Heart left ventricle (tissue), 16 donors: ENCODE measurements at places on chromosomes 2 and 18.

DNA sequence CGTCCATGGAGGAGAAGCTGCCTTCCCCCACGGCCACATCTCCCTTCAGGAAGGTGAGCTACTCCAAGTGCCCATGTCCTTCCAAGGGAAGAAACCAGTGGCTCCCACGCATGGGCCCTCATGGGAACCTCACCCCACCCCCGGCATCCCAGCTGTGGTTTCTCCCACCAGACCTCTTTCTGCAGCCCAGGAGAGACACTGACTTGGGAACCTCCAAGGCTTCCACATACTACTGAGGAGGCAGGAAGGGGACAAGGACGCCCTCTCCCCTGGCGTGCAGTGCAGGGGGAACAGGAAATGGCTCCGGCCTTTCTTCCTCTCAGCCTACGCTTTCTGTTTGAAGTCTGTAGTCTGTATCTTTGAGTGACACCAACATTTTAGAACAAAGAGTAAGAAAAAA, 104.5 kb upstream of the EPC2 start:
- H3K36me3 ChIP-seq, result no peaks in the 10 kb centered on the region
- H3K27ac ChIP-seq, result no peak overlapping the region

- peak overlapping the region; percentile 51 for H3K27ac ChIP-seq
- peaks cover 13% of the 10 kb centered on the region for H3K4me1 ChIP-seq
These were observed 3.4 kb downstream of the MBP start for GRCh38 chr18:77129150-77129551.

DNA sequence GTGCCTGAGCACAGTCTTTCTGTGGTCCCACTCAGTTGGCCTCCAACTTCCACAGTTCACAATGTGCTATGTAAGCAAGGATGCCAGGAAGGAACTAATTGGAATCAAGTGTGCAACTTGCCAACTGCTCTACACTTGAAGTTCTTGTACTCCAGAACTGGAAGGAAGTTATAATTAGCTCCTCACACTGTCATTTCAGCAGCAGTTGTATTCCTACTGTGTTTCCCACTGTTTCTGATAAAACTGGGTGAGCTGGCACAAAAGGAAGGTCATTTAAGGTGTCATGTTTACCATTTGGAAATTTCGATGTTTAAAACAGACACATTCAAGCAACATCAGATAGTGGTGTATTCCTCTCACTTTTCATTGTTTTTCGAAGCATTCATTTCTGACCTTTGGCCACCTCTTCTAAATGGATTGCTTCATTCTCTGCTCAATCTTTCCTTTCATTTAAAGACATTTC, 84.2 kb downstream of the ANTXR1 start:
- no peak overlapping the region for H3K4me3 ChIP-seq
- H3K36me3 ChIP-seq, result peaks cover 8% of the 10 kb centered on the region

DNA sequence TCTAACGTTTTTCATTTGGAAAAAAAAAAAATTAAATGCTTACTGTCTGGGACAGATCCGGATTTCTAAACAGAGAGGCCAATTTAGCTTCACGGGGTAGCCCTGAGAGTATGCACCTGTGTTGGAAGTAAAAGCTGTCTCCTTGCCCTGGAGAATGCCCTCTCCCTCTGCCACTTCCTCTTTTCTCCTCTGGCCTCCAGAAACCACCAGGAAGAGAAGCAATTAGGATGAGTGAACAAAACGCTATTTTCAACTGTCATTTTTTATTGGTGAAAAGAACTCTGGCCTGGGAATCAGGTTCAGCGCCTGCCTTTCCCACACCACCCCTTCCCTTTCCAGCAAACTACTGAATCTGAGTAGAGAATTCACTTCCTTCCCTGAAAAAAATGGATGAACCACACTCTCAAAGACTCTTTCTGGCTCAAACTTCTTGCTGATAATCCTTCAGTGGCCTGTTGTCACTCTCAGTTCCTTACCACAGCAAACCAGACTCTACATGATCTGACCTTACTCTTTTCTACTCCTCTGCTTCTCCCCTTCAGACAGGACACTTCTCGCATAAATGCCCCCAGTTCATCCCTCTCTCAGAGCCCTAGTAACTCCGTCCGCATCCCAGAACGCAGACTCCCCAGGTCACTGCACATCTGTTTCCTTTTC, 29.8 kb downstream of the KLF7 start:
- peaks cover 99% of the 10 kb centered on the region for H3K4me1 ChIP-seq
- DNase-seq, result no peak
- H3K27ac ChIP-seq, result peak overlapping the region; percentile 88
- no peak overlapping the region for H3K4me3 ChIP-seq
- no peaks in the 10 kb centered on the region for H3K27me3 ChIP-seq

- H3K36me3 ChIP-seq, result peaks cover 38% of the 10 kb centered on the region
- no peak for DNase-seq
- H3K27me3 ChIP-seq, result no peaks in the 10 kb centered on the region
- H3K27ac ChIP-seq, result no peak overlapping the region
- H3K4me1 ChIP-seq, result peaks cover 7% of the 10 kb centered on the region
These were observed 32.7 kb upstream of the ASPRV1 start for GRCh38 chr2:69994166-69994565.

GRCh38 chr2:65069439-65069824, 13.2 kb downstream of the CEP68 start:
- peaks cover 39% of the 10 kb centered on the region for H3K36me3 ChIP-seq
- H3K4me1 ChIP-seq, result peaks cover 64% of the 10 kb centered on the region
- no peak overlapping the region for H3K4me3 ChIP-seq
- peak overlapping the region; percentile 64 for H3K27ac ChIP-seq
- DNase-seq, result no peak
- no peaks in the 10 kb centered on the region for H3K27me3 ChIP-seq

GRCh38 chr2:96233436-96233835, 24.8 kb upstream of the STARD7 start:
- no peaks in the 10 kb centered on the region for H3K36me3 ChIP-seq
- H3K4me1 ChIP-seq, result no peaks in the 10 kb centered on the region

GRCh38 chr2:151052850-151053660, 208.6 kb downstream of the RBM43 start:
- H3K36me3 ChIP-seq, result no peaks in the 10 kb centered on the region
- no peak for DNase-seq
- H3K4me3 ChIP-seq, result no peak overlapping the region
- no peaks in the 10 kb centered on the region for H3K4me1 ChIP-seq
- H3K27ac ChIP-seq, result no peak overlapping the region
- no peaks in the 10 kb centered on the region for H3K27me3 ChIP-seq

- H3K36me3 ChIP-seq, result no peaks in the 10 kb centered on the region
- DNase-seq, result no peak
- no peaks in the 10 kb centered on the region for H3K27me3 ChIP-seq
- H3K4me3 ChIP-seq, result no peak overlapping the region
- no peak overlapping the region for H3K27ac ChIP-seq
These were observed 42.4 kb downstream of the KIF5C start for GRCh38 chr2:148917431-148917830.

- H3K27ac ChIP-seq, result no peak overlapping the region
- no peaks in the 10 kb centered on the region for H3K27me3 ChIP-seq
- H3K36me3 ChIP-seq, result no peaks in the 10 kb centered on the region
- H3K4me3 ChIP-seq, result no peak overlapping the region
- no peak for DNase-seq
These were observed 606.0 kb downstream of the LRP1B start for GRCh38 chr2:141524777-141525176.

- no peaks in the 10 kb centered on the region for H3K4me1 ChIP-seq
- H3K27ac ChIP-seq, result no peak overlapping the region
- no peak for DNase-seq
- no peaks in the 10 kb centered on the region for H3K27me3 ChIP-seq
- no peaks in the 10 kb centered on the region for H3K36me3 ChIP-seq
These were observed 285.3 kb downstream of the EN1 start for GRCh38 chr2:118562144-118562543.

DNA sequence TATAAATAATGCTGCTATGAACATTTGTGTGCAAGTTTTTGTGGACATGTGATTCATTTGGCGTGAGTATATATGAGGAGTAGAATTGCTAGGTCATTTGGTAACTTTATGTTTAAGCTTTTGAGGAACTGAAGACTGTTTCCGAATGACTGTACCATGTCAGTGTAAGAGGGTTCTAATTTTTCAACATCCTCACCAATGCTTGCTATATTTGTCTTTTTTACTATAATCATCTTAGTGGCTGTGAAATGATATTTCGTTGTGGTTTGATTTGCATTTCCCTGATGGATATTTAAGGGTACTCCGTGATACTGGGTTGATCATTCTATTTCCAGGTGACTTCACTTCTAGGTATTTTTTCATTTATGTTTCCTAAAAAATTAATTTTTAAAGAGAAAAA, 241.1 kb downstream of the BCL2 start:
- no peaks in the 10 kb centered on the region for H3K36me3 ChIP-seq
- no peak overlapping the region for H3K4me3 ChIP-seq
- no peak for DNase-seq
- no peak overlapping the region for H3K27ac ChIP-seq

DNA sequence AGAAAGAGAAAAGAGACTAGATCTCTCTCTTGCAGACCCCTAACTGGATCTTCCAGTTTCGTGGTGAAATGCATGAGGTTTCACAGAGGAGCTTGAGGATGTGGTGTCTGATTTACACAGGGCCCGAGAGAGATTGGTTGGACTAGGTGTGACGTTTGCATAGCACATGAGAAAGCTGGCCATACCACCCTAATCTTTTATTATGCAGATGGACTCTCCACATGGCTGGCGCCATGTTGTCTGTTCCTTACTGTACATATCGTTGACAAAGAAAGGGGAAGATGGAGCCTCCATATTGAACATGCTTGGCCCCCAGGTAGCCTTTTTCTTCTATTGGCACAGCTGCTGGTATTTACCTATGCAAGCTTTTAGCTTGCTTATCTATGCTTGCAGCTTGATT, 27.5 kb upstream of the PGAP1 start:
- no peak overlapping the region for H3K4me3 ChIP-seq
- H3K27me3 ChIP-seq, result no peaks in the 10 kb centered on the region
- H3K36me3 ChIP-seq, result no peaks in the 10 kb centered on the region

- H3K4me1 ChIP-seq, result peaks cover 9% of the 10 kb centered on the region
- H3K4me3 ChIP-seq, result no peak overlapping the region
- no peak overlapping the region for H3K27ac ChIP-seq
- DNase-seq, result no peak
These were observed 75.9 kb upstream of the FOSL2 start for GRCh38 chr2:28316546-28317335.

GRCh38 chr2:226427538-226428307, 371.9 kb downstream of the IRS1 start:
- no peak for DNase-seq
- no peak overlapping the region for H3K4me3 ChIP-seq
- H3K27me3 ChIP-seq, result no peaks in the 10 kb centered on the region
- no peaks in the 10 kb centered on the region for H3K36me3 ChIP-seq
- no peaks in the 10 kb centered on the region for H3K4me1 ChIP-seq
- H3K27ac ChIP-seq, result no peak overlapping the region

DNA sequence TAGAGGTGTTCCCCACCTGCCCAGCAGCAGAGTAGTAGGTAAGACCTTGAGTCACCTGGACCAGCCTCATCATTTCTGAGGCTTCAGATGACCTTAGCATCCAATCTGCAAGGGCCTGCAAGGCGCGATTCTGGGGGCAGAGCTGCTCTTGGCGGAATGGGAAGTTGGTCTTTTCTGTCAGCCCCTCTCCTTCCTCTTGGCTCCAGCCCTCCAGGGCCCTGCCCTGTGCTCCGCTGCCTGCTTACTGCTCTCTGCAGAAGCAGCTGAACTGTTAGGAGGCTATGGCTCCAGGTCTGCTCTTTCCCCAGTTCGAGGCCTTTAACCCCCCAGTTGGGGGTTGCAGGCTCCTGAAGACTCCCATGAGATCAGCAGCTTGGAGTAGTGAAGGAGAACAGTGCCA, 96.1 kb upstream of the MCFD2 start:
- DNase-seq, result peak; percentile 56
- H3K4me1 ChIP-seq, result peaks cover 26% of the 10 kb centered on the region
- no peak overlapping the region for H3K4me3 ChIP-seq

DNA sequence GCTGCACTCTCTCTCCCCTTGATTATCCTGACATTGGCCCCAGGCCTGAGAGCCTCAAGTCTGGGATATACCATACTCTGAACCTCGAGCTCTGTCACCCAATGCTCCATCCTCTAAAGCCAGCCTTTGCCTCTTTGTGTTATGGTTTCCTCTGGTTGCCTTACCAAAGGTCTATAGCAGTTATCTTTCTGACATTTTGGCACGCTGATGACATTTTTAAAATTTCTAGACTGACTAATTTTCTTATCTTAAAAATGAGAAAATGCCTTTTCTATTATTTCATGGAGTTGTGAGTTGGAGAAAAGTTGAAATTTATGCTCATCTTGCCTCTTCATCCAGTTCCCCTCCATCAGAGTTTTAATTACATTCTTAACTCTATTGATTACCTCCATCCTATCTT, 62.7 kb downstream of the PKP4 start:
- no peaks in the 10 kb centered on the region for H3K27me3 ChIP-seq
- H3K4me3 ChIP-seq, result no peak overlapping the region
- no peaks in the 10 kb centered on the region for H3K36me3 ChIP-seq
- H3K4me1 ChIP-seq, result peaks cover 4% of the 10 kb centered on the region
- no peak overlapping the region for H3K27ac ChIP-seq

DNA sequence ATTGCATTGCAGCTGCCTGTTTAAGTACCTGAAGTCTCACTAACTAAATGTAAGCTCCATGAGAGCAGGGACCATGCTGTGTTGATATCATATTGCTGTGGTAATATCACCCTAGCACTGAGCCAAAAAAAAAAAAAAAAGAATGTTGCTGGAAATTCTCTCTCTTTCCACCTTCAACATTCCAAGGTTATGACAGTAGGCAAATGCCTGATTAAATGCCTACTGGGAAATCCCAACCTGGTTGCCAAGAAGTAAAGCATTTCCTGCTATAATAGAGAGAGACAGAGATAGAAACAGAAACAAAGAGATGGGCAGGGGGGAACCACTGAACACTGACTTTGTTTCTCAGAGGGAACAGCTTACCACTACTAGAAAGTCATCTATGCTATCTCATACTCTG, 1604.2 kb downstream of the LRP1B start:
- DNase-seq, result no peak
- H3K36me3 ChIP-seq, result no peaks in the 10 kb centered on the region
- H3K27me3 ChIP-seq, result no peaks in the 10 kb centered on the region
- no peaks in the 10 kb centered on the region for H3K4me1 ChIP-seq
- no peak overlapping the region for H3K27ac ChIP-seq
